ENCODE measurements at places on chromosomes 7 and 10.

- no peak for DNase-seq
Measured at GRCh38 chr10:104678658-104679057, 37.6 kb downstream of the SORCS3 start.

- no peak for DNase-seq
Measured at GRCh38 chr10:114188001-114188400, 8.8 kb downstream of the TDRD1 start.

GRCh38 chr7:70212281-70212680 lies 614.0 kb downstream of the AUTS2 start:
- DNase-seq = no peak

DNA sequence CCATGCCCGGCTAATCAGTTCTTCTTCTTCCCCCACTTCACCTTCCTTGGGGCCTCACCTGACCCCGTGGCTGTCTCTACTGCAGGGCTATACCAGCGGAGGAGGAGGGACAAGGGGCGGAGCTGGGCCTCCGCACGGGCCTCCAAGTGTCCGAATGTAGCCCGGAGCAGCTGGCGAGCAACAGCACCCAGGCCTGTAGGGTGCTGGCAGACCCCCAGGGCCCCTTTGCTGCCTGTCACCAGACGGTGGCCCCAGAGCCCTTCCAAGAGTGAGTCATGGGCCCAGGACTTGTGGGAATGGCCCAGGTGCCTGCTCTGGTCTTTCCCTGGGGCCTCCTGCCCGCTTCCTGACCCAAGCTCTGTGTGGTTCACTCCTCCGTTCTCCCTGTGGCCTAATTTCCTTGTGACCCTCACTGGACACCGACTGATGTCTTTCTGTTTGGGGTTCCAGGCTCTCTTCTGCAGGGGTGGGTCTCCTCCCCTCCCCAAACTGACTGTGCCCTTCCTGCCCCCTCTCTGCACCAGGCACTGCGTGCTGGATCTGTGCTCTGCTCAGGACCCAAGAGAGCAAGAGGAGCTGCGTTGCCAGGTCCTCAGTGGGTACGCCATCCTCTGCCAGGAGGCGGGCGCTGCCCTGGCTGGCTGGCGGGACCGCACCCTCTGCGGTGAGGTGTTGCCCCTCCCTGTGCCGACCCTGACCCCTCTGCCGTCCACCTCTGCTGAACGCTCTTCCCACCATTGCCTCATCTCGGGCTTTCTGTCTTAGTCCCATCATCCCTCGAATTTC lies 35.2 kb downstream of the EPHB4 start:
- DNase-seq = no peak

All from activated naive CD4-positive, alpha-beta T cell treated with anti-CD3 and anti-CD28 coated beads, Interleukin-2, amount 50 U/mL, for 16 hours (primary cell).